CD4-positive, alpha-beta T cell treated with Interleukin-2 at 100 ng/mL for 4 hours (primary cell): ENCODE measurements at places on chromosomes 6 and 20.

DNA sequence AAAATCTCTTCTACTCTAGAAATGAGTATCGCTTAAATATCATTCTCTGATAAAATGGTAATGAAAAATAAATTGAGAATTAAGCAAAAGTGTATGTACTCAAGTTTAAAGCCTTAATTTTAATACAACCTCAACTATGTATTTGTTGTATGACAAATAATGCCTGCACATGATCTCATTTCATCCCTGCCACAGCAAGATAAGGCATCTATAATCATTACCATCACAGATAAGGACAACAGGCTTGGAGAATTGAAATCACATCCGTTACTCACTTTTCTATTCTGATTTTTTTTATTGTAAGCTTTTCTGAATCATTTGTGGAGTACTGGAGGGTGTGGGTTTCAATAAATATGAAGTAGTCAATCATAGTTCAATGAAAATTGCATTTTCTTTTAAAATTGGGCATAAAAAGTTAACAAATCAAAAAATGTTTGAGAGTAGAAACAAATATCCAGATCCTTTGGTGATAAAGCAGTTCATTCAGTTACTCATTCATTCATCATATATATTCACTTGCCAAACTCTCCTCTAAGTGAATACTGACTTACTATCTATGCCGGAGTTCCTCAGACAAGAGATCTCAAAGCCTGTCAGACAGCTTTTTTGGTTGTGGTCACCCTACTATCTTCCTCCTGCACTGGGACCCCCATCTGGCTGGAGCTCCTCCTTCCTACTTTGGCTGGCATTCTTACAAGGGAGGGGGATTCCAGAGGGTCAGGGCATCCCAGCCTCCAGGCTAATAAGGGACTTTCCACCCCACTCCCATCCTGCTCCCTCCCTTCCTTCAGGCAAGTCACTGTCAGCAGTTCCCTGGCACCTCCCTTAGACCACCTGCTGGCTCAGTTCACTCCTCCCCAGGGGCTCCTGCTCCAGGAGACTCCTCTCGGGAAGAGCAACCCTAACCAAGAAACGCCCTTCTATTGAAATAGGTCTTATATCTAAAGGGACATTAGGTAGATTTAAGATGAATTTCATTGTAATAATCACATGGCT is 118.6 kb downstream of the OGFRL1 start:
- no peak for DNase-seq

DNA sequence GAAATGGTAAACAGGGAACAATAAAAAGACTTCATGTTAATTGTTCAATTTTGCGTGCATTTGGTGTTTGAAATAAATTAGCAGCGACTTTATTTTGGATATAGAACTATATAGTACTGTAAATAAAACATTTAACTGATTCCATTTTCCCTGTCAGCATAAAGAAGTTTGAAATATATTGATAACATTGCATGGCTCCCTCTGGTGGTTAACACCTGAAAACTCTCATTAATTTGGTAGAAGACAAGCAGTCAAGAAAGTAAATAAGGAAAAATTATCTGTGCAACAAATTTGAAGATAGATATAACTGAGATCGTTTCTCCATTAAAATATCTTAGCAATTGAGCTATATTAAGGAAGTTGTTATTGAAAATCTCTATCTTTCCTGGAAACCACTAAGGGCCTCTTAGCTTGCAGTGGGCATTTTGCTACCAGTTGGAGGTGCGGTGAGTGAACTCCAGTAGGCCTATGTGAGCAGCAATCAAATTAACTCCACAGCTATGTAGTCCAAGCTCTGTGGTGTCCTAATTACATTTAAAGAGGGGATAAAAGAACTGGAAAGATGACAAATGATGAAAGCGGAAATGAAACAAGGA is 435.7 kb upstream of the FKBP1C start:
- no peak for DNase-seq

DNA sequence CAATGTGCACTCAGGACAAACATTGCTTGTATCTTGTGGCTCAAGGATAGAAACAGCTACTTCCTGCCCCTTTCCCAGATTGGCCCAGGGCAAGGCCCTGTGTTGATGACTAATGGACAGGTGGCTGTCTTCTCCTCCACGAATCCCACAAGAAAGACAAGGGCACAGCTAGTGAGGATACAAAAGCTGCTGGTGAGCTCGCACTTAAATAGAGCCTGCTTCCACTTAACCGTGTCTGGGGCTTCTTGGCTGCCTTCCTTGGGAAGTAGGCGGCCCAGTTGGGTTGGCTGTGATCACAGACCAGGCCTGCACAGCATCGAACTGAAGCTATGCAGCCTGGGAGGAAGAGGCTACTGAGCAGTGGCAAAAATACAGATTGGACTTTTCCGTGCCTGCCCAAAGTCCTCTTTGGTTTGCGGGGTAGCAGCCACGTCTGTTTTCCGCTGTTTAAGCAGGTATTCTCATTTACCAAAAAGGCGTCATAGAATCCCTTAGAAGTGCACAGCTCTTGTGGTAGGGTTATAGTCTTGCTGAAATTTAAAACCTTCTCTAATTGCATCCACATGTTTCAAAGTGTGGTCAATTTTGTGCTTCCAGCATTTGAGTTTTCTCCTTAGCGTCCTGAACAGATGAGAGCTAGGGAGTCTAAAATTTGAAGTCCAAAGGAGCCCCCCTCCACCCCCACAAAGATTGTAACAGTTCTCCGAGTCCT is 23.0 kb upstream of the NAA20 start:
- no peak for DNase-seq

DNA sequence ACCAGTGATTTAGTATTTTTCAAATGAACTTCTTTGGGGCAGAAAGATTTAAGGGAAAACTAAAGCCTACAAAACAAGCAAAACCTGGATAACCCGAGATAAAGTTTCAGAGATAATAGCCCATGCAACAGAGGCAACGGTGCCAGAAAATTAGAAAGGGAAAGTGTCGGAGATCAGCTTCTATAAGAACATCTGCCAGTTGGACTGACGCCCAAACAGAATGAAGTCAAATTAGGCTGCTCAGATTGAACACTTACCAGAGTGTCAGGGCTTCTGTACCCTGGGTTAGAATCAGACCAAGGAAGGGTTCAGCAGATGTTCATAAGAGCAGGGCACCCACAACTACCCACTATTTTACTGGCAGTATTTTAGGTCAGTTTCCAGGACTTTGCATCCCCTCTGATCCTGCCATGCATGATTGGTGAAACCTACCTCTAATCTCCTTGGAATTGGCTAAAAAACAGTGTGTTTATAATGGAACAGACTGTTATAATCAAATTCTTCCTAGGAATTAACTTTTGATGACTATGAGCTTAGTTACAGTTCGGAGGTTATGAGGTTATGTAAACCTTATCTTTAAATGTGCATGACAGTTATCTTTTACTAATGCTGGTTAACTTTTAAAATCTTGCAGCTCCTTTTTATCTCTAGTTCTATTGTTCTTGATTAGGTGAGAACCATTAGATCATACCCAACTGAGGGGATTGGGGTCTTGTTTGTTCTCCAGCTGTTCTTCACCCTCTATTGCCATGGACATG is 13.1 kb downstream of the BMP2 start:
- no peak for DNase-seq

DNA sequence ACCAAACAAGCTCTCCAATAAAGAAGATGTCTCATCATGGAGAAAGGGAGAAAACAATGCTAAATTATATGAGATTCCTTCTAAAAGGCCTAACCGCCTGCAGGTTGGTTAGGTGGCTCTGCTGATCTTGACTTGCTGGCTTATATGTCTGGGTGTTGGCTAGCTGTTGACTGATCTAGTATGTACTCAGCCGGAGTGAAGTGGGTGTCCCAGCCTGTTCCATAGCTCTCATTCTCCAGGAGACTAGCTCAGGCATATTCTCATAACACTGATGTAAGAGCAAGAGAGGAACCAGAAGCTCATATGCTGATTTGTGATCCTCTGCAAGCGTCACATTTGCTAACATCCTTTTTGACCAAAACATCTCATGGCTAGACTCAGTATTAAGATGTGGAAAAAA is 473.0 kb downstream of the BMP2 start:
- no peak for DNase-seq

DNA sequence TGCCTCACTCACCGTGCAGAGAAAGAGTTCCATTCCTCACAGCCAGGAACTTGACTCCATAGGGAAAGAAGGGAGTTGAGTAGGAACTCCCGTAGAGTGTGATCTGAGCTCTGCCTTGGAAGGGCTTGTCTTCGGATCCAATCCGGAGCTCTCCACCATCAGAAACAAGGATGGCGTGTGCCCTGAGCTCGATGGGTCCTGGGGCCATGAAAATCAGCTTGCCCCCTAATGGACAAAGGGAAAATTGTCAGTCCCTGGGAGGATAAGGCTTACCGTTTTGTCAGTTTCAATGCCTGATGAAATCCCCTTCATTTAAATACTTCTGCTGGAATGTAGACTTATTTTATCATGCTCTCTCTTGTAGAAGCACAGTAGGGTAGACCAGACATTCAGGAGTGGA is 153.3 kb downstream of the PKHD1 start:
- no peak for DNase-seq

- no peak for DNase-seq
Measured at GRCh38 chr6:138486249-138487101, 12.8 kb downstream of the NHSL1 start.

DNA sequence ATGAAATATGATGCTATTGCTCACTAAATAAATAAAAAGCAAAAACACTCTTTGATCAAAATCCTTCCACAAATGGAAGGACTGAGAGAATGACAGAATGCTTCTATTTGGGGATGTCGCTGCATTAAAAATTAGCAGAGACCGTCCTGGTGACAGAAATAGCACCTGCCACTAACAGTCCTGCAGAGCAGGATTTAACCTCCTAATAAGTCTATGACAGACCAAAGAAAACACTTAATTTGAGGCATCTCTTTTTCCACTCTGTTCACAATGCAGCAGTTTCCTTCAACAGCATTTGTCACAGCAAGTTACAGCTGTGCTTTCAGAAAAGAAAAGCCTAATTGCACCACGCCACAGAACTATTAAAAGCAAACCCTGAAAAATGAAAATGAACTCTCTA is 140.6 kb upstream of the BEND6 start:
- no peak for DNase-seq

DNA sequence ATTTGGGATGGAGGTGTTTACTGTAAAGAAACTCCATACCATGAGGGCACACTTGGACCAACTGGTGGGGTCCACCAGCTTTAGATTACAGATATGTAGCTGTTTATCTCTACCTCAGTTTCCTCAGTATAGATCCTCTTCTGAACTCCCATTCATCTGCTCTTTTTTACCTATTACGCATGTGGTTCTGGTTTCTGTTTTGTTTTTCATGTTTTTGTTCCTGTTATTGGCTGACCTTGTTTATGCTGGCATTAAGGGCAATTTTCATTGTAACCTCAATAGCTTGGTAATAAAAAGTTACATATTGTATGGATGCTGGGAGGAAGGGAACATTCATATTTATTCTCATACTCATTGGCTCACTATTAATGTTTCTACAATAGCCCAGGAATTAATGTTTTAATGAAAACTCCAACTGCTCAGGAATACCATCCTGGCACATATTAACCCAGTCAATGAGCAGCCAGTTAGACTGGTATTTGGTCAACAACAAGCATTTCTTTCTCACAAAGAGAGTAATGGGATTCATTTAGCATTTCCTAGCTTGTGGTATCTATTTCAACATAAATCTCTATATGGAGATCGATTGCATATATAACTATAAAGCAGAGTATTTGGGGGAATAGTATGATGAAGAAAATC is 83.8 kb upstream of the FAM184A start:
- no peak for DNase-seq

GRCh38 chr6:95232446-95232845 is 344.9 kb upstream of the MANEA start:
- no peak for DNase-seq

DNA sequence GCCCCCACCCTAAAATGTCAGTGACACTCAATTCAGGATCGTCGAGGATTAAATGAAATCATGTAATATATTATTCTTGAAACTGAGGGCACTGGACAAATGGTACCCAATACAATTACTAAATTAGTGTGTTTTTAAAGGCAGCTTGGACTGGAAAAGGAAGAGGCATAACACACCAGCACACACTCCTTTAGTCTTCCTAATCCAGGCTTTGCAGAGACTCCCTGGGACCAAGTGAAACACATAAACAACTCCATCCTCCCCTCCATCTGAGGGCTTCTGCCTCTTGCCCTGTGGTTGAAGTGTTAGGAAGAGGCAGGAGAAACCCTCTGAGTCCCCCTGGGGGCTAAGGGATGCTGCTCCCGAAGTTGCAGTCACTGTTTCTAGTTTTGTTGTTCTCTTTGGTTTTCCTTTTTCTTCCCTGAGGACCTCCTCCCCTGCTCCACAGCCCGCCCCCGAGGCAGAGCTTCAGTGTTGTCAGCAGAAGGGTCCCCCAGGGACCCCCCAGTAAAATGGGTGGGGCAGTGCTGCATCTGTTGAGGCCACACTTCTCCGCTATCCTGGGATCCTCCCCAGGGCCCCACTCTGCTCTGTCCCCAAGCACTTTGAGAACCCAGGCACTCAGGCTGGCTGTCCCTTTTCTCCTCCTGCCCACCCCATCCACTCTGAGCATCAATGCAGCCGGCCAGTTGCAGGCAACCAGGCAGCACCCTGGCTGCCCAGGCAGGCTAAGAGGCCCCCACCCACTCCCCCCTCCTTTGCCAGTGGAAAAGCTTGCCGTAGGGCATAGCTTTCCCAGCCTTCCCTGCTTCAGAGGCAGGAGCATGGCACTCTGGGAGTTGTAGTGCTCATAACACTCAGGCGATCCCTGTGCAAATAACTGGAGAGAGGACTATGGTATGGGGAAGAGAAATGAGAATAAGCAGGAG is 5.9 kb downstream of the TMEM63B start:
- no peak for DNase-seq

- DNase-seq = peak; percentile 1
Measured at GRCh38 chr6:154298297-154298696, 58.3 kb downstream of the IPCEF1 start.

GRCh38 chr20:55626716-55627115 is 378.6 kb downstream of the CBLN4 start:
- no peak for DNase-seq

GRCh38 chr6:131523988-131524673 is 48.9 kb upstream of the ARG1 start:
- DNase-seq = no peak

DNA sequence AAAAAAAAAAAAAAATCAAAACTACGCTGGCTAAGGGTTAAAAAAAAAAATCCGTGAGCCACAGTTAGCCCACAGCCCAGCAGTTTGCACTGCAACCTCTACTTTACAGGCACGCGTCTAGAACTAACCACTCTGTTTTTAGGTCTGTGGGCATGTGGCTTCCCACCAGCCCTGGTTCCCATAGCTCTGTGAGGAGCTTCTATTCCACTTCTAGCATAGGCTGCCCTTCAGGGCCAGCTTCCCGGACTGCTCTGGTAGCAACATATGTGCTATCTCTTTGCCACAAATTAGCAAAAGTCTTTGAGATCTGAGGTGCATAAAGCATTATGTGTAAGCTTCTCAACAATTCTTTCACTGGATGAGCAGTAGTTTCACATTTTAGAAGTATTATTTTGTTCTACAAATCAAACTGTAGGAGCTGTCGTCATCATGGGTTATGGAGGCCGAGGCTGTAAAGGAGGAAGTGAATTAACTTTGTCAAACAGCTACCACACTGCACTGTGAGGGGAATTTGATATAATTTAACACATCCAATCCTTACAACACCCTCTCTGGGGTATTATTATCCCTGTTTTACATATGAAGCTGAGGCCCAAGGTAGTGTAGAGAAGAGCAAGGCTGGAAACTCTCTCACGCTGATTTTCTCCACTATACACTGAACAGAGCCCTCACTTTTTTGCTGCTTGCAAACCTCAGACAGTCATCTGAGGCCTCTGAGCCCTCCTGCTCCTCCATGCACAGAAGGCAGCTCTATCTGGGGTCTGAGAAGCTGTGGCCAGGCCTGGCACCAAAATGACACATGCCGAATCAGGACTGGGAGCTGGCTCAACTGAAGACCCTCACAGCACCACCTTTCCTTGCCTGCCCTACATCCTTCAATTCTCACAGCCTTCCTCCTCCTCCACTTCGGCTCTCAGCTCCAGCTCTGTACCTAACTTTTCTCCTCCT is 35.4 kb downstream of the MAN1A1 start:
- DNase-seq = peak; percentile 38
